ENCODE measurements at places on chromosomes 2 and 18.

GRCh38 chr2:201680743-201681142, 17.7 kb downstream of the MPP4 start:
- DNase-seq: no peak

GRCh38 chr2:133421516-133422324, 146.5 kb downstream of the NCKAP5 start:
- no peak for DNase-seq

GRCh38 chr18:4125224-4125623, 329.9 kb downstream of the DLGAP1 start:
- DNase-seq: no peak

DNA sequence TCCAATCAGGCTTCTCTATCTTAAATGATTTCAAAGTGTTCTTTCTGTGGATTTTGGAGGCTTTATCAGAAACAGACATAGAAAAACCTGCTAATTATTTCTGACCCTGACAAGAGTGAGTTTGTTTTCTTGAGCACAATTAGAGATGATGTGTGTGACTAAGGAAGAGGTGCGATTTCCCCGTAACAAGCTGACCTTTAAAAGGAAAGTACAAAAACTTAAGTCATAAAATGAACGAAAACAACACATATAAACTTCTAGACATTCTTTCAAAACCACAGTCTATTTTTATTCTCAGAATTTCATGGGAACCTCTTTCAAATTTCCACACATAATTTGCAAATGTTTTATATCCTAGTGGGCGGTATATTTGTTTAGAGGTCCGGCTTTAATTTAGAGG, 604.8 kb downstream of the CPS1 start:
- DNase-seq: no peak

- no peak for DNase-seq
Observed at GRCh38 chr2:239581352-239581901, 180.6 kb upstream of the HDAC4 start.

GRCh38 chr2:177746358-177746757, 326.2 kb downstream of the PDE11A start:
- DNase-seq: no peak

DNA sequence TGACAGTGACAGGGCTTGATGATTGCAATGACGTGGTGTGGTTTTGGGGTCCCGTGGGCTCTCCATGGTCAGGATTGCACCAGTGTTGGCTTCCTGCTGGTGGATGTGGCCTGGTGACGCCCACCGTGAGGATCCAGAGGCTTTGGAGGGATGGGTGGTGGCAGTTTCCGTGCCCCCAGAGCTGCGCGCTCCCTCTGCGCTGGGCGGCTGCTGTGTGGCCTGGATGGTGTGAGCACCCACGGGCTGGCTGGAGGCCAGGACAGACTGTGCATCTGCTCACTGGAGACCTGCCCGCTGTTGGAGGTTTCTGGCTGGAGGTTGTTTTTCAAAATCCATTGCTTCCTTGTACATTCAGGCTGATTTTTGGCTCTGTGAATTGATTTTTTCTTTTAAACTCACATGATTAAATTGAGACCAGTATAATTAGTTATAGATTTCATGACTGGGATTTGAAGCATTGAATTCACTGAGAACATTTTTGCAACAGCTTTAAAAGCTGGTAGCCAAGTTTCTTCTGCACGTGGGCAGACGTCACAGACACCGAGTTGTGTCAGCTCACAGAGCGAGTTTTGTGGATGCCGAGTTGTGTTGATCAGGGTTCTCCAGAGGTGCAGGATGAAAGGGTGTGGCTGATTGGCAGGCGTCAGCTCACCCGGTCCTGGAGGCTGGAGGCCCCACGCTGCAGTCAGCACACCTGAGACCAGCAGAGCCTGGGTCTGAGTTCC, 72.7 kb downstream of the KCNG2 start:
- no peak for DNase-seq

GRCh38 chr18:35005963-35006577, 35.1 kb upstream of the MAPRE2 start:
- DNase-seq: no peak

DNA sequence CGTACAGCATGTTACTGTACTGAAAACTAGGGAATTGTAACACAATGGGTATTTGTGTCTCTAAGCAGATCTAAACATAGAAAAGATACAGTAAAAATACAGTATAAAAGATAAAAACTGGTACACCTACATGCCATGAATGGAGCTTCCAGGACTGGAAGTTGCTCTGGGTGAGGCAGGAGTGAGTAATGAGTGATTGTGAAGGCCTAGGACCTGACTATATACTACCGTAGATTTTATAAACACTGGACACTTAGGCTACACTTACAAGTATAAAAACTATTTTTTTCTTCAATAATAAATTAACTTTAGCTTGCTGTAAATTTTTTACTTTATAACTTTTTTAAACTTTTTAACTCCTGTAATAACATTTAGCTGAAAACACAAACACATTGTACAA, 324.4 kb upstream of the TNP1 start:
- no peak for DNase-seq

GRCh38 chr2:238023608-238024007, 37.2 kb upstream of the SCLY start:
- DNase-seq: no peak

DNA sequence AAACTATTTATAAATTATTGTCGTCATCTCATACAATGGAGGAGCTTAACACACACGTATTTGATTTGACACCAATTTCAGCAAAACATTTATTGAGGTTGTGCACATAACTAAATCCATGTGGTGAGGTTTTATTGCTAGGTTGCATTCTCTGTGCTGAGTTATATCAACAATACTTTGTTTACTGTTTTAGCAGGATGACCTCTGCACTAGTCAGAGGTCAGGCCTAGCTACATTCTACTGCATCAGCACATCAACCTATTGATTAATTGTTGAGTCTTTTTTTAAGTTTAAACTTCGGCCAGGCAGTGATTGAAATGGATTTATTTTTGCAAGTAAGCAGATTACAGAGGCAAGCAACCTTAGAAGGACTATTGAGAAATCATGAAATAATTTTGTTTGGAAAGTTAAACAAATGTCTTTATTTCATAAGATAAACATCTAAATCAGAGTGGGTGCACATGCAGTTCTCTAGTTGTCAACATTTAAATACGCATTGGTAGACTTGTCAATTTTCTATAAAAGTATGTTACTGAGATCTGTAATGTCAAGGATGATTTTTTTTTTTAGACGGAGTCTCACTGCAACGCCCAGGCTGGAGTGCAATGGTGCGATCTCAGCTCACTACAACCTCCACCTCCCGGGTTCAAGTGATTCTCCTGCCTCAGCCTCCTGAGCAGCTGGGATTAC, 75.2 kb upstream of the CD28 start:
- no peak for DNase-seq

DNA sequence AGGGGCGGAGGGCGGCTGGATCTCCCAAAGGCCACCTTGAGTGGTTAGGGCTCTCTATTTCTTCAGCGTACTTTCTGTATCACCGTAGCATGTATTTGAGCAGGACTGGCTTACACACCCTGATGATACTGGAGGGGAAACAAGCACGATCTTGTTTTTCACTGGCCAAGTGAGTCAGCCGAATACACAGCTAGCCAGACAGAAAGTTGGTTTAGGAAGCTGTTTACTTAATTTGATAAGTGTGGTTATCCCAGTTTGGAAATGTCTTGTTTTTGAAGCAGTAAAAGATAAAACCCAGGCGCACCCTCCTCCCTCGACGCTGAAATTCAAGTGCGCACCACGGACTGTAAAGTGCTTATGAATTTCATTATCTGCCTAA, 582 bp downstream of the RIOK3 start:
- DNase-seq: no peak

DNA sequence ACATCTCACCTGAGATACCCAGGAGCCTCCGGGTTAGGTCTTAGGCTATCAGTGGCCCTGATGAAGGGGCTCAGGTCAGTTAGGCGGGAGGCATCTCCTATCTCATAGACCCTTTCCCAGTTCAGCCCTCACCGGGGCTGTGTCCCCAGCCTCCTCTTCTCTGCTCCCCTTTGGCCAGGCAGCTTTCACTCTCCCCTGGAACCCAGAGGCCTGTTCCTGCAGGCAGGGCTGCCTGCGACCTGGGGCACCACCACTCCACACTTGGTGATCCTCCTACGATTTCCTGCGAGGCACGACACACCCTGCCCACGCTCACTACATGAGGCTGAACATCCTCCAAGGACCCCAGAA, 51.2 kb downstream of the SFXN5 start:
- DNase-seq: no peak

GRCh38 chr2:15170070-15170775, 390.9 kb downstream of the NBAS start:
- no peak for DNase-seq

GRCh38 chr2:31859959-31860358, 150.8 kb downstream of the MEMO1 start:
- no peak for DNase-seq

- no peak for DNase-seq
Observed at GRCh38 chr2:12087671-12088380, 341.4 kb downstream of the LPIN1 start.

DNA sequence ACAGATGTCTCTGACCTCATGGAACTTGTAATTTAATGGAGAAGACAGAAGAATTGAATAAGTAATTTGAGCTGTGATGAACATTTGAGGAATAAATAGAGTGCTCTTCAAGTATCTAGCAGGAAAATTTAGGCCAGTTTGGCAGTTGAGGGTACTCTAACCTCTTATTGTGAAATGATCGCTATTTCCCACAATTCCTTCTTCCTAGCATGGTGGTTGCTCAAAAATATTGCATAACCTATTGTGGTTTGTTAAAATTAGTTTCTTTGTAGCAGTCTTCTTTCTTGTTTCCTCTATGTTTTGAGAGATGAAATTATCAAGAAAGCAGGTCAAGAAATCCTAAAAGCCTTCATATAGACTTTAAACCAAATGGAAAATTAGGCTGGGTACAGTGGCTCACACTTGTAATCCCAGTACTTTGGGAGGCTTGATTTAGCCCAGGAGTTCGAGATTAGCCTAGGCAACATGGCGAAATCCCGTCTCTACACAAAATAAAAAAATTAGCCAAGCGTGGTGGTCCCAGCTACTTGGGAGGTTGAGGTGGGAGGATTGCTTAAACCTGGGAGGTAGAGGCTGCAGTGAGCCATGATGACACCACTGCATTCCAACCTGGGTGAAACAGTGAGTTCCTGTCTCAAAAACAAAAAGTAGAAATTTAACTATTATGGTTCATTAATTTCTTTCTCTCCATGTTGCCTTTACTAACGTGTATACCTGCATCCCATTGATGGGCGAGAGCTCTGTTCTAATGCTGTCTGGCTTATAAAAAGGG, 58.7 kb downstream of the RBKS start:
- no peak for DNase-seq

- DNase-seq: no peak
Observed at GRCh38 chr2:46870051-46870839, 45.4 kb downstream of the MCFD2 start.

DNA sequence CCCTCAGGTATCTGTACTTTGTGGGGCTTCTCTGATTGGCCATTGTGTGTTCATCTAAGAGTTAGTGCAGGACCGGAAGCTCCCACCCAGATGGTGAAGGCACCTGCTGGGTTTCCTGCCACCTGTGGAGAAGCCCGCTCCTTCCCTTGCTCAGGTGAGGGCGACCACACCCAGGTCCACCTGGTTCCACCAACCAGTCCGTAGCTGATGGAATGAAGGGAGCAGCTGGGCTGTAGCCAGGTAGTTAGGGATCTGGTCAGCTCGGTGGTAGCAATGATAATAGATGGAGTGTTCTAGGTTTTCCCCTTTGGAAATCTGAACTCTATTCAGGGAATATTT, 16.0 kb downstream of the SH3BP4 start:
- no peak for DNase-seq

DNA sequence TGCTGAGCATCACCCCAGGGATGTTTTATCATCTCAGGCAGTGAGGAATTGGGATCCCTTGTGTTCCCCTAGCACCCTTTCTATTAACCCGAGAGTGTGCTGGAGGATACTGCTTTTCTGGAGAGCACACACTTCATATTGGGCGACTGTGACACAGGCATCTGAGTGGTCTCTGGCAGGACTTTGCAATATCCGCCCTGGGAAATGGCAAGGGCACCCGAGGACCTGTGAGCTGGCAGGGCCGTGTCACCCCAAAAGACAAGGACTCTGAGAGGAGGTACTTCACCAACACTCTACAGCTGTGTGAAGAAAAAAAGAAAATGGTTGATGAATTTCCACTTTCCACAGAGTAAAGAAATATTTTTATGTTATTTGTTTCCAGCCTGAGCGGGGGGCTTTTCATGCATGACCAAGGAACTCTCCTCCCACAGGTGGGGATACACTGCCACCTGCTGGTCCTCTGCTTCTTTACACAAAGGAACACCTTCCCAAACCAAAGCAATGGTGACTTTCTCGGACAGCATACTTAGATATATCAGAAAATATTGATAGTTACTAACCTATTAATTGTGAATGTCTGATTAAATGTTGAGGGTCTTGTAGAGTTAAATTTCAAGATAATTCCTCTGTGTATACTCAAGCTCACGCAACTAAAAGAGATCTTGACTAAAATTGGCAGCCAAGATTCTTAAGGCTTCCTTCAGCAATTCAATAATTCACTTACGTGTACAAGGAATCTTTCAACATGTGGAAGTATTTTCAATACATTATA, 45.9 kb upstream of the REG3G start:
- no peak for DNase-seq

GRCh38 chr2:108982259-108982679, 6.8 kb downstream of the EDAR start:
- DNase-seq: no peak

DNA sequence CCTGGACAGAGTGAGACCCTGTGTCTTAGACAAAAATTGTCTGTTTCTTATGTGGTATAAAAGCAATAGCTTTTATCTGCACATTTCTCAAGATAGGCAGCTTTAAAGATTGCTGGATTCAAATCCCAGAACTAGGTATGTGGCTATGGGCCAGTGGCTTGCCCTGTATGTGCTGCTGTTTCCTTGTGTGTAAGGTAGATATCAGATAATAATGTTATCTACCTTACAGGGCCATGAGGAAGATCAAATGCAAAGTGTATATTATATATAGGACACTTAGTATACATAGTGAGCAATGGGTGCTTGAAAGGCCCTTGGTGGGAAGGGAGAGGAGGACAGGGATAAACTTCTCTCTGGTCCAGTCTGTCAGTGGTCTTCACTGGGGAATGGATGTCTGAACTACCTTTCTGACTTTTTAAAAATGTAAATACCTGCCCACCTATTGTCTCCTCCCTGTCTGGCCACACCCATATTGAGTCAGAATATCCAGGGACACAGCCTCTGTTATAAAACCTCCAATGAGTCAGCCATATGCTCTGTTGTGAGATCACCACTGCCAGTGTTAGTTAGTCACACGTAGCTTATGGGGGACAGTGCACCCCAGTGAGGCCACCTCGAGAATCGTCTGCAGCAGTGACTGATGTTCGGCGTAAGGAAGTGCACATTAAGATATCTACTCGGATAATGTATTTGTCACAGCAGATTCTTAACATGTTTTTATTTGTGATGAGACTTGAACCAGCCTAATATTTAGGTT, 383.4 kb downstream of the PTPRM start:
- no peak for DNase-seq
